ENCODE measurements at places on chromosomes 16 and 17.
A peak's percentile ranks its signal among the peaks of the same experiment; 100 is the strongest.

GRCh38 chr16:66549284-66550131 is at the start of gene TK2:
TSS of gene TK2 (minus strand) at chr16:66550122. CDS start at chr16:66550061, 61 bp downstream.
- peak; percentile 65 for DNase-seq

DNA sequence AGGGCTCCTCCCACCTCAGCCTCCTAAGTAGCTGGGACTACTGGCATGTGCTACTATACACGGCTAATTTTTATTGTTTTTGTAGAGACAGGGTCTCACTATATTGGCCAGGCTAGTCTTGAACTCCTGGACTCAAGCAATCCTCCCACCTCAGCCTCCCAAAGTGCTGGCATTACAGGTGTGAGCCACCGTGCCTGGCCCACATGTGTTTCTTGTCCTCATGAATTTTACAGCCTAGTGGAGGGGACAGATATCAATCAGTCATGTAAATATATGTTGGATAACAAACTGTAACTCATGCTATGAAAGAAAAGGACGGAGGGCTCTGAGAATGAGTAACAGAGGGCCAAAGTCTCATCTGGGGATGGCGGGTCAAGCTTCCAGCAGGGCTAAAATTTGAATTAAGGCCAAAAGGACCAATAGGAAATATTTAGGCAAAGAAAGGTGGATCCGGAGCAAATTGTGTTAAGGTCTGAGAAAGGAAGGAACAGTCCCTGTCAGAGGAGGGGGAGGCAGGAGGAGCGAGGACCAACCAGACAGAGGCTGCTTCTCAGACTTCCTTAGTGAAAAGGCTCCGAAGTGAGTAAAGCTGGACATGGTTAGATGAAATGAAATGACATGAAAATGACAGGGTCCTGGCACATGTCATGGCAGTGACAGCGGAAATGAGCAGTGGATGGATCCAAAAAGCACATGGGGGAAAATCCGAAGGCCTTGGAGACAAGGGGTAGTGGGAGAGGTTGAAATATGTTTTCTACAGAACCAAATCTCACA is 3.8 kb downstream of the PDZD9 start:
- no peak for DNase-seq

- peak; percentile 88 for DNase-seq
Measured at GRCh38 chr17:42659079-42659931, at the start of gene TUBG2. TSS of gene TUBG2 (plus strand) at chr17:42659284. CDS start at chr17:42659504, 220 bp downstream.

DNA sequence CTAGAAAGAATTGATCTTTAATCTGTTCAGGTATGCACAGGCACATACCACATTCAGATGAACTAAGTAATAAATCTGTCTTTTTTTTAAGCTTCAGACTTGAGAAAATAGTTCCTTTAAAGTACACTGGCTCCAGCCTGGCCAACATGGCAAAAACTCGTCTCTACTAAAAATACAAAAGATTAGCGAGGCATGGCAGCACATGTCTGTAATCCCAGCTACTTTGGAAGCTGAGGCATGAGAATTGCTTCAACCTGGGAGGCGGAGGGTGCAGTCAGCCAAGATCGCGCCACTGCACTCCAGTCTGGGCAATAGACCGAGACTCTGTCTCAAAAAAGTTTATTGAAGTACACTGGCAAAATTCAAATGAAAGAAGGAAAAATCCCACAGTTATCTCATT is 111.0 kb upstream of the NETO2 start:
- DNase-seq: no peak

- DNase-seq: no peak
Measured at GRCh38 chr16:72125635-72126428, 32.2 kb downstream of the DHX38 start.

GRCh38 chr16:67339453-67339852 is 12.8 kb downstream of the LRRC36 start:
- DNase-seq: no peak

DNA sequence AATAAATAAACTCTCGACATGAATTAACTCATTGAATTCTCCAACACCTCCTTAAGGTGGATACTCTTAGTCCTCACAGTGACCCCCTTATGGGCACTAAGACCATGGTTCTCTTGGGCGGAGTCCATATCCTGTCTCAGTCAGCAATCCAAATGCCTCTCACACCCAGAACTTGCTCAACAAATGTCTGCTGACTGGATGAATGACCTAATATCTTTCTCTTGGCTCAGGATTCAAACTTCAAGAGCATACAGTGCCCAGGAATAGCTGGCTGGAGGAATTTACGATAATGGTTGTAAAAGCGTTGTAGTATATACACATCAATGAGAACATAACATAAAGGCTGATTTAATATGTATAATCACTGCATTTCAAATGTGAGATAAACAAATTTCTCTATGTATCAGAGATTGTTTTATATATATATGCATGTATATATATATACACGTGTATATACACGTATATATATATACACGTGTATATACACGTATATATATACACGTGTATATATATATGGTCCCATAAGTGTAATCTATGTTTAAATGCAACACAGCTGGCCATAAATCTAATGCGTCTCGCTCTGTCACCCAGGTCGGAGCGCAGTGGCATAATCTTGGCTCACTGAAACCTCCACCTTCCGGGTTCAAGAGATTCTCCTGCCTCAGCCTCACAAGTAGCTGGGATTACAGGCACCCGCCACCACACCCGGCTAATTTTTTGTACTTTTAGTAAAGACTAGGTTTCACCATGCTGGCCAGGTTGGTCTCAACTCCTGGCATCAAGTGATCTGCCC is 6.5 kb upstream of the UBB start:
- no peak for DNase-seq

GRCh38 chr16:83247767-83248372 is 559.9 kb upstream of the HSBP1 start:
- peak; percentile 68 for DNase-seq

DNA sequence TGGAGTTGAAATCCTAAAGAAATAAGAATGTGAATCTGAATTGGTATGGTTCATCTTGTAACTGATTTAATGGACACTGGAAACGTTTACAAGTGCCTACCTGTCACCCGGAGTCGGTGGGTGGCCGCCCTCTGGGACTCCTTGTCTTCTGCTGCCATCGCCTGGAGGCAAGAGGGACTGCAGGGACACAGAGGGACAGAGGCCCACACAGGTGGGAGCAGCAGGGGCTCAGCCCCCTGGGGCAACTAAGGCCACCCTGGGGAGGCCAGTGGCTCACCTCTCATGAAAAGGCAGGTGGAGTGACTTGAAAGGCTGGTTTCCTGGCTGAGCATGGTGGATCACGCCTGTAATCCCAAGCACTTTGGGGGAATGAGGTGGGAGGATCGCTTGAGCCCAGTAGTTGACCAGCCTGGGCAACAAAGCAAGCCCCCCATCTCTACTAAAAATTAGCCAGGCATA is 23.2 kb downstream of the TMEM92 start:
- DNase-seq: peak; percentile 76

DNA sequence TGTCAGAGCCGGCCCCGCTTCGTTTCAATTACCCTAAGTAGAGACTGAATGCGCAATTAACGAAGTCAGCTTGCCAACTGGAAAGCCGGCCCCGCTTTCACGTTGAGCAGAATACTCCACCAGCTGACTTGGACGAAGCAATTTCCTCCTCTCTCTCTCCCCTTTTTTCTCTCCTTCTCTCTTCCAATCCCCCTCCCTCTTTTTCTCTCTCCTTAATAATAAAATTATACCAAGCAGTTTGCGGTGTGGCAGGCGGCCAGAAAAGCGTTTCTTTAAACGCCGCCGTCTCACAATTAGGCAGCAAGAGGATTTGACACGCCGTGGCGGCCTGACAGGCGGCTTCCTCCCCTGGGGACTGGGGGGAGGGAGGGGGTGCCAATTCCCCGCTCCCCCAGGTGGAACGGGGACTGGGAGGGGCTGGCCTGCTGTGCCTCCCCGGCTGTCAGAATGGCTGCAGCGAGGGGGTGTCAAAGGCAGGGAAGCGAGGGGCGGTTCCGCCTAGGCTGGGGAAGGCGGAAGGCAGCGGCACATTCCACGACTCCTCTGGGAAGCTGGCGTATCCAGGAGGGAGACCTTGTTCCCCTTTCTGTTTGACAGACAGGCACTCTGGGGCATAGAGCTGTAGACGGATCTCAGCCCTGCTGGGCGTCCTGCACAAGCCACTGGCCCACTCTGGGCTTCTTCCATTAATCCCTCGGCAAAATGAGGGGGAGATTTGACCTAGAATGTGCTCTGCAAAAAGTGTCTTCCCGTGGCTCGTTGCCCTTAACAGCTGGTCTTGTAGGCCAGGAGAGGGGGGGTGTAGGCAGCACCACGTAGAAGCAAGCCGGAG is 52.7 kb downstream of the SREBF1 start:
- DNase-seq: peak; percentile 82

GRCh38 chr17:68305142-68305541 is 13.8 kb downstream of the ARSG start:
- DNase-seq: no peak

- DNase-seq: no peak
Measured at GRCh38 chr17:49659661-49660382, 18.1 kb downstream of the SPOP start.

DNA sequence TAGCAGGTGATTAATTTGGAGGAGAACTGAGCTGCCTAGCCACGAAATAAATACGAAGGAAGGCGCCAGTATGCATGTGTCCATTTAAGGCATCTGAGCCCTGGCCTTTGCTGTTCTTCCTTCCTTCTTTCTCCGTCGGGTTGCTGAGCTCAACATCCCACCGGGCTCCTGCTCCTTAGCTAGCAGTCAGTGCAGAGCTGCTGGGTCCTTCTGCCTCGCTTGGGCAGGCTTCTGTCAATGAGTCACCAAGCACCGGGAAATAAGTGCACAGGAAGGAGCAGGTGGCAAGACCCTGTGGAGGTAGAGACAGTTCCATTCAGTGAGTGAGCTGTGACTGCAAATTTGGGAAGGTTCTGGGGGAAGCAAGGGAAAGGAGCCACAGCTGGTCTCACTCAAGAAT is 120.7 kb downstream of the CCDC182 start:
- DNase-seq: no peak

DNA sequence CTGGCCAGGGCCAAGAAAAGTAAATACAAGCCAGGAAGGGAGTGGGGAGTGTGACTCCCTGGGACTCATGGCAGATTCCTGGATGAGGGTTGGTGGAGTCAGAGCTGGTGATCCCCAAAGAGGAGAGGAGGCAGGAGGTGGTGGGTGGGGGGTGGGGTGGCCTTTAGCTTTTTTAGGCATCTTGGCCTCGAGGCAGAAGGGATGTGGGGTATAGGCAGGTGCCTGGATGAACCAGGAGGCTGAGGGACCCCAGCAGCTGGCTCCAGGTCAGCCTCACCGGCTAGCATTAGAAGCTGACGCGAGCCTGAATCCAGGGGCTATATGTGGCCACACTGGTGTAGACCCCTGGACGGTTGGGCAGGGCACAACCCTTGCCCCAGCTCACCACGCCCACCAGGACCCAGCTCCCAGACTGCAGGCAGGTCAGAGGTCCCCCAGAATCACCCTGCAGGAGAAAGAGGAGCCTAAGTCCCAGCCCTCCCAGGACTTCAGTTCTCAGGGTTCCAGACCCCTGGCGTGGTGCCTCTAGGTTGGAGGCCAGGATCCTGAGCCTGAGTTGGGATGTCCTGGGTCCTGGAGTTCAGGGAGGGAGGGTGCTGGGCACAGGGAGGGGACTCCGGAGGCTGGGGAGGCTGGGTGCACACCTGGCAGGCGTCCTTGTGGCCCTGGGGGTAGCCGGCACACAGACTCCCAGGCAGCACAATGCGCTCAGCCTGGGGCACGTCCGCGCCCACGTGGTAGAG is 2.8 kb downstream of the PRSS33 start:
- DNase-seq: no peak

DNA sequence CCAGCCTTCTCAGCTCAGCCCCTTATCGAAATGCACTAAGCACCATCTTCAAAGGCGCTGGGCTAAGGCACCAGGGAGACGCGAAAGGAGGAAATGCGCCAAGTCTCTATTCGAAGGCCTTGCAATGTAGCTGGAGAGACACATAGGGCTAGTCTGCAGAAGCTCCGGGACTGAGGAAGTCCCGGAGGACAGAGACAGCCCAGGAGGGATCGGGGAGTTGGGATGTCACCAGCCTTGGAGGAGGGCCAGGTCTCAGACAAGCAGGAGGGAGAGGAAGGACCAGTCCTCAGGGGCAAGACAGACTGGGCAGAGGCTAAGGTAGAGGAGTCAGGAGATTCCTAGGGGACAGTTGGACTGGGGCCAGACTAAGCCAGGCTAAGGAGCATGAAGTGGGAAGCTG is 8.5 kb downstream of the C17orf100 start:
- no peak for DNase-seq

GRCh38 chr17:45584092-45585036 is 93.8 kb upstream of the PLEKHM1 start:
- DNase-seq: peak; percentile 86

DNA sequence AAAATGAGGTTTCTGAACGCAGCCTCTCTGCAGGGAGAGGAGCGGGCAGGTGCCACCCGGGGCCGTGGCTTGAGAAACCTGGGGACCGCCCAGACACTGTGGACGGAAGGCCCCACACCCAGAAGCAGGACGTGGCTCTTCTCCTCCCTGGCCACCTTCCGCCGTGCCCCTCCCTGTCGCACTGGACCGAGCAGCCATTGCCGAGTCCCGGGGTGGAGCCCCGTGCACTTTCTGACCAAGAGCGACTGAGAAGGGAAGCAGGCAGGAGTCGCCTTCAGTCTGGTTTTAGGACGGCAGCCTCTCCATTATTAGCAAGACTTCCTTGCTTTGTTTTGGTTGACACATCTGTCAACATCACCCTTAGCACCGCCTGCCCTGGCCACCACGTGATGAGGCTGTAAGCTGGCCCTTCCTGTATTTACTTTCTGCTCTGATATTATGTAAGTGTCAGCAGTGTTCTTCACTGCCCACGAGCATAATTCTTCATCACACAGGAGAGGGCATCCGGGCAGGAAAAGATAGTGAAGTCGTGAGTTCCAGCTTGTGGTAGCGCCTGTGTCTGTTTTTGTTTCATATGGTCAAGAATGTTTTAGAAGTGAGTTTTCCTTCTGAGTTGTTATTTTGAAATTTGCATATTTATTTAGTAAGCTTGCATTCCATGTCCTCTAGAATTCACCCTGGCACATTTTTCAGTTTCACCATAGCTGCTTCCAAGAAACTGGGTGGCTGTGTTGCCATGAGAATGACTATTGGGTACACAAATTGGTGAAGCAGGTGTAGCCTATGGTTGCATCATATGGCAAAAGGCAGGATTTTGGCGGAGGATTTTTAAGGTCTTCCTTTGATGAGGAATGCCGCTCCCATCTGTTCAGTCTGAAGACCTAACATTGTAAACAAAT is 1.0 kb downstream of the HERPUD1 start:
- peak; percentile 91 for DNase-seq

GRCh38 chr16:66256919-66257318 is 109.6 kb upstream of the CDH5 start:
- no peak for DNase-seq

DNA sequence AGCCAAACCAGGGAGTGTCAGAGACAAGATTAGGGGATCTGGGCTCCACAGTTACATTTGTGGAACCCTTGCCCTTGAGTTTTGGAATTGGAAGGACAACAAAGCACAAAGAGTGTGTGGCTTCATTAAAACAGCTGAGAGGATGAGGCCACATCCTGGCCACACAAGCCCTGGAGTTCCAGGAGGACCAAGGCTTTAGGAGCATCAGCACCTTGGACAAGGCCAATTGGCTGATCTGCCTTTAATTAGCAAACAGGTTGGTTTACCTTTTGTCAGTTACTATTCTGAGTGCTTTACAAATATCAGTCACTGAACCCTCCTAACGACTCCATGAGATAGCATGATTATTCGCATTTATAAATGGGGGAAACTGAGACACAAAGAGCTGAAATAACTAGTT is 54.7 kb downstream of the SLC6A2 start:
- DNase-seq: no peak
